Gastroesophageal sphincter (tissue), 4 donors: ENCODE measurements at places on chromosomes 3 and 15. TPM values are rescaled to one million over a fixed set of nuclear protein-coding genes. Genes with fewer than 3 reads are reported as not detected.

GOLGA8T gene
- not detected for total RNA-seq

KBTBD13 gene
- not detected for total RNA-seq

FSIP1 gene
- 1.7 TPM for total RNA-seq

CDC25A gene
- total RNA-seq, result 1.7 TPM

MESP1 gene
- 2.0 TPM for total RNA-seq

LYZL4 gene
- not detected for total RNA-seq
